ENCODE measurements at places on chromosomes 1 and 21.

- H3K4me1 ChIP-seq, result no peaks in the 10 kb centered on the region
- H3K36me3 ChIP-seq, result no peaks in the 10 kb centered on the region
- no peak overlapping the region for H3K27ac ChIP-seq
- H3K27me3 ChIP-seq, result no peaks in the 10 kb centered on the region
- no peak overlapping the region for H3K4me3 ChIP-seq
These were observed 268.2 kb upstream of the SGIP1 start for GRCh38 chr1:66265796-66266195.

DNA sequence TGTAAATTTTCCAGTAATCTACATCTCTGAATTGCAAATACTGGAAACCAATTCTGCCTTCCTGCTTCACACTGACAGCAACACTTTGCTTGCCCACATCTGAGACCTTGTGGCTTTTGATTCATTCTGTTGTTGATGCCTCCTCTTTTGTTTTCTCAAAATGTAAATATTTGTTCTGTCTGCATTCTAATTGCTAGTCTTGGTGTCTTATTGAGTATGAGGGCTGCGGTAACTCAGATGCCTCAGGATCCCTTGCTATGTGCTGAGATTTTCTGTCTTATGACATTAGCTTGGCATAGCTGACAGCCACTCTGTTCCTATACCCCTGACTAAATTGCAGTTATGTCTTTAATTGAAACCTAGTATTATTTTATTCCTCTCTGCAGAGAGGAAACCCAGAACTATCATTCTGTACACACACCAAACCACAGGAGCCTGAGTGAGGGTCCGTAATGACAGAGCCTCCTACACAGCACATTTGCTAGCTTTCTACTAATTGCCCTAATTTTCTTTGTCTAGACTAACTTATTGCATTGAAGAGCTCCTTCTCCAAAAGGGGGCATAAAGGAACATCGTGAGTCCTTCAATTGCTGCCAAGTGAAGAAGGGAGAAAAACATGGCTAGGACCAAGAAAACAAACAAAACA lies 72.1 kb downstream of the GREM2 start:
- H3K36me3 ChIP-seq, result no peaks in the 10 kb centered on the region
- H3K27me3 ChIP-seq, result no peaks in the 10 kb centered on the region
- H3K4me3 ChIP-seq, result no peak overlapping the region

- no peak for DNase-seq
- no peaks in the 10 kb centered on the region for H3K36me3 ChIP-seq
- no peak overlapping the region for H3K27ac ChIP-seq
- no peak overlapping the region for H3K4me3 ChIP-seq
- peaks cover 14% of the 10 kb centered on the region for H3K4me1 ChIP-seq
These were observed 69.4 kb downstream of the CACHD1 start for GRCh38 chr1:64539289-64539688.

DNA sequence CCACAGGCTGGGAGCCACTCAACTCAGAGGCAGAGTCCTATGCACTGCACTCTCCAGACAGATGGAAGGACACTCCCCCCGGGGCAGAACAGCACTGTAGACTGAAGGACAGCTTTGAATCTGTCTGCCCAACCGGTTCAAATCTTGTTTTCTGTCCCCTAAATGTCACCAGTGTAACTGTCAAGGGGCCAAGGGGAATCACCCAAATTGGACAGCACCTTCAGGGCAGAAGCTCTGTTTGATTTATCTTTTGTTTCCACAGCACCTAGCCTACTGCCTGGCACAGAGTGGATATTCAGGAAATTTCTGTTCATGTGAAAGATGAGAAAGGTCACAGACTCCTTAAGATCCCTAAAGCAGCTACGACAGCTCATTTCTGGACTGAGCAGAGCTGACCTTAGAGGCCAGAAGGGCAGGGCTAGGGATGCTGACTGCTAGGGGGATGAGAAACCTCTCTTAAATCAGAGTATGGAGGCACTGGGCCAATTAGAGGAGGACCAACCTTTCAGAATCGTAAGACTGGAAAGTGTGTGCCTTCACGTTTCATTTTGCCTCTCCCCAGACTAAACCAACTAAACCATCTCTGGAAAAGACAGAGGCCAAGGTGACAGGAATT lies 41.0 kb downstream of the ITPKB start:
- peaks cover 2% of the 10 kb centered on the region for H3K36me3 ChIP-seq
- no peak overlapping the region for H3K27ac ChIP-seq
- H3K4me3 ChIP-seq, result no peak overlapping the region

- H3K4me1 ChIP-seq, result no peaks in the 10 kb centered on the region
- no peaks in the 10 kb centered on the region for H3K27me3 ChIP-seq
- DNase-seq, result no peak
- H3K4me3 ChIP-seq, result no peak overlapping the region
- no peak overlapping the region for H3K27ac ChIP-seq
These were observed 162.4 kb upstream of the PTBP2 start for GRCh38 chr1:96559181-96559580.

GRCh38 chr1:83692524-83693381 lies 306.2 kb downstream of the TTLL7 start:
- DNase-seq, result peak; percentile 78
- H3K4me1 ChIP-seq, result no peaks in the 10 kb centered on the region
- peak overlapping the region; percentile 57 for H3K4me3 ChIP-seq
- H3K36me3 ChIP-seq, result no peaks in the 10 kb centered on the region
- H3K27me3 ChIP-seq, result no peaks in the 10 kb centered on the region

DNA sequence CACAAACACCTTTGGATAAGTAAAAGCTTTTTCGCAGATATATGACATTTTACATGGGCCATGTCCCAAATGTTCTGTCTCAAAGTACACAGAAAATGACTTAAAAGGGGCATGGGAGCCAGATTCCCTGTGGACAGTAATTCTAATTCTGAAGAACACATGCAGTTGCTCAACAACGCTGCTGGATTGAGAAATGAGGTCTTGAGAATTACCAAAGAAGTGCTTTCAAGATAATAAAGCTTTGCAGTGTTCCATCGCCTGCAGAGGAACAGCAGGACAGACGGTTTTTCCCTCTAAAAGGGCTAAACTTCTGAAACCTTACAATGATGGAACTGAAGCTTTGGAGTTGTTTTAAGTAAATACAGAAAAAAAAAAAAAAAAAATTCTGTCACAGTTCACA lies 55.3 kb upstream of the HSPA13 start:
- no peaks in the 10 kb centered on the region for H3K4me1 ChIP-seq
- no peak overlapping the region for H3K27ac ChIP-seq
- no peaks in the 10 kb centered on the region for H3K36me3 ChIP-seq
- H3K27me3 ChIP-seq, result no peaks in the 10 kb centered on the region

DNA sequence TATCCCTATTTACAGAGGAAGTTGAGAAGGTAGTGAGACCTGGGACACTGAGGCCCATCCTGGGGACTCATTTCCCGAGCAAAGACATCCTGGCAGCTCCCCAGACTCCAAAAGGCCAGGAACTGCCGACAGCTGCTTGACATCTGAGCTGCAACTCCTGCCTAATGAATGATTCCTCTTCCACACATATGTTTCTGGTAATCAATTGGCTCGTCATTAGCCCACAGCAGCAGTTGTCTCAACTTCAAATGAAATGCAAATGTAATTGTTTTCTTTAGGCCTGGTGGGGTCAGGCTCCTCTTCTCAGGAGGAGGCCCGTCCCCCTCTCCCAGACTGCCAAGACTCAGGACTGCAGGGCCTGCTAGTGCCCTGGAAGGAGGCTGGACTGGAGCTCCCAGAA lies 61.8 kb upstream of the DISP3 start:
- no peak overlapping the region for H3K4me3 ChIP-seq
- no peak for DNase-seq
- no peaks in the 10 kb centered on the region for H3K4me1 ChIP-seq
- no peaks in the 10 kb centered on the region for H3K27me3 ChIP-seq

DNA sequence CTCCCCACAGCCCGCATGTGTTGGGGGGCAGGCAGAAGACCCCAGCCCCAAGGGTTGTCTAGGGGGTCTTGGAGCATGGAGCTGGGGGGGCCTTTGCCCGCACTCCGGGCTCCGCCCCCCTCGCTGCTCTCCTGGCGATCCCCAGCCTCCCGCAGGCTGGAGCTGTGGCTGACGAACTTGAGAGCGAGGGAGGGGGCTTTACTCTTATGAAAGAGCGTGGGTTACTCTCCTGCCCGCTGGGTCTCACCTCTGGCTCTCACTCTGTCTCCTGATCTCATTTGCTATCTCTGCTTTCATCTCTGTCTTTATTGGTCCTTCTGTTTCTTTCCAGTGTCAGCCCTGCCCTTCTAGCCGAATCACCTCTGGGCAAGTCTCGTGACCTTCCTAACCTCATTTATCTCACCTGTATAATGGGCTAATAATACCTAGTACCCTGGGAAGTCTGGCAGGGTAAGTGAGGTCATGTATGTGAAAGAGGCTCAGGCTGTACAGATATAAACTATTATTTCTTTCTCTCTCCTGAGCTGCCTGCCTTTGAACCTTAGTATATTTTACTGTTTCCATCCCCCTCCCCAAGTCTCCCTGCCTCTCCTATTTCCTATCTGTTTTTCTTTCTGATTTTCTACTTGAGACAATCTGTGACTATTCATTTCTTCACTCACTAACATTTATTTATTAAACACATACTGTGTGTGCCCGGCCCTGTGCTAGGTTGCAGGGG lies 731 bp downstream of the EFNA4 start:
- H3K27me3 ChIP-seq, result no peaks in the 10 kb centered on the region
- peak; percentile 73 for DNase-seq
- H3K36me3 ChIP-seq, result no peaks in the 10 kb centered on the region
- H3K27ac ChIP-seq, result no peak overlapping the region
- H3K4me1 ChIP-seq, result peaks cover 4% of the 10 kb centered on the region

- H3K27me3 ChIP-seq, result no peaks in the 10 kb centered on the region
- no peaks in the 10 kb centered on the region for H3K4me1 ChIP-seq
- no peak for DNase-seq
- H3K27ac ChIP-seq, result no peak overlapping the region
These were observed 24.5 kb downstream of the PLEKHM2 start for GRCh38 chr1:15708486-15709137.

GRCh38 chr1:190084552-190084951 lies 393.1 kb downstream of the BRINP3 start:
- no peaks in the 10 kb centered on the region for H3K4me1 ChIP-seq
- H3K27me3 ChIP-seq, result no peaks in the 10 kb centered on the region
- DNase-seq, result no peak
- H3K4me3 ChIP-seq, result no peak overlapping the region
- H3K36me3 ChIP-seq, result no peaks in the 10 kb centered on the region

GRCh38 chr1:119767486-119767885 lies 1.2 kb downstream of the HMGCS2 start:
- no peaks in the 10 kb centered on the region for H3K27me3 ChIP-seq
- peak overlapping the region; percentile 23 for H3K27ac ChIP-seq
- DNase-seq, result no peak
- H3K36me3 ChIP-seq, result no peaks in the 10 kb centered on the region
- peaks cover 14% of the 10 kb centered on the region for H3K4me1 ChIP-seq
- no peak overlapping the region for H3K4me3 ChIP-seq

- H3K36me3 ChIP-seq, result no peaks in the 10 kb centered on the region
- no peaks in the 10 kb centered on the region for H3K4me1 ChIP-seq
- H3K4me3 ChIP-seq, result no peak overlapping the region
- DNase-seq, result no peak
- no peak overlapping the region for H3K27ac ChIP-seq
These were observed 559.9 kb downstream of the RWDD3 start for GRCh38 chr1:95793893-95794292.

DNA sequence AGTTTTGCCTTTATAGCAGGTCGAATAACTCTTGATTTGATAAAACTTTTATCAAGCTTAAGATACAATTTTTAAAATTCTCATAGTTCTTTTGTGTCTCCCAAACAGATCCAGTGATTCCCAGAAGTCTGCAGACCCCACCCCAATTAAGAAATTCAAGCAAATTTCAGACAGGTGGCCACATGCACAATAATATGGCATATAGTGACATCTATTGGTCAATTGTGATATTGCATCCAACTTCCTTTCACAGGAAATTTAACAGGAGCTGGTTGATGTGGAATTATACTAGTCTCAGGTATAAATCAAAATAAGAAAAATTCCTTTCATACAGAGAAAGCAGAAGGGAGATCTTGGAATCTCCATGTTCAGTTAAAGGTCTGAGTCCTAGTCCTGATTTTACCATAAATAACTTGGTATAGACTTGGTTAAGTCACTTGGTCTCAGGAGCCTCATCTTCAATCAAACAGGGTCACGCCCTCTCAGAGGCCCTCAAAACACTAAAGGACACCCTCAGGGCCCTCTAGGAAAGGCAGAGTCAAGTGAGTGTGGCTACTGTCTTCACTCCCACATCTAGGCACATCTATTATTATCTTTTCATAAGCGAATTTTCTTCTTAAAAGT lies 24.1 kb downstream of the PIGM start:
- H3K27ac ChIP-seq, result no peak overlapping the region
- no peaks in the 10 kb centered on the region for H3K4me1 ChIP-seq
- no peaks in the 10 kb centered on the region for H3K27me3 ChIP-seq
- no peaks in the 10 kb centered on the region for H3K36me3 ChIP-seq
- DNase-seq, result peak; percentile 64

GRCh38 chr1:109045595-109045994 lies 3.7 kb upstream of the WDR47 start:
- H3K4me3 ChIP-seq, result no peak overlapping the region
- H3K27me3 ChIP-seq, result no peaks in the 10 kb centered on the region
- H3K36me3 ChIP-seq, result no peaks in the 10 kb centered on the region
- no peaks in the 10 kb centered on the region for H3K4me1 ChIP-seq
- no peak for DNase-seq

DNA sequence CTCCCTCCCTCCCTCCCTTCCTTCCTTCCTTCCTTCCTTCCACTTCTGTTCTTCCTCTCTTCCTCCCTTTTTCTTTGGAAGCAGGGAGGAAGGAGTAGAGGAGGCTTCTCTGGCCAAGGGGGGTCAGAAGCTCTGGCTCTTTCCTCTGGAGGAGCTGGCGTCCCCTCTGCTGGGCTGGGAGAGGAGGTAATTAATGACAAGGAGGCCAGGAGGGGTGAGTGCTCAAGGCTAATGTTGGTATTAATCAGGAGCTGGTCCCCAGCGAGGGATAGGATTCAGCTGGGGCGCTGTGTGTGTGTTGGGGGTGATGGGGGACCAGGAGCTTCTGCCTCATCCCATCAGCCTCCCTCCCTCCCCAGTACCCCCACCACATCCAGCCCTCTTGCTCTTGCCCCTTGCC lies 6.2 kb upstream of the PEAR1 start:
- no peaks in the 10 kb centered on the region for H3K4me1 ChIP-seq
- no peak for DNase-seq
- H3K27me3 ChIP-seq, result no peaks in the 10 kb centered on the region
- no peak overlapping the region for H3K4me3 ChIP-seq
